ENCODE measurements at places on chromosomes 4 and X.

DNA sequence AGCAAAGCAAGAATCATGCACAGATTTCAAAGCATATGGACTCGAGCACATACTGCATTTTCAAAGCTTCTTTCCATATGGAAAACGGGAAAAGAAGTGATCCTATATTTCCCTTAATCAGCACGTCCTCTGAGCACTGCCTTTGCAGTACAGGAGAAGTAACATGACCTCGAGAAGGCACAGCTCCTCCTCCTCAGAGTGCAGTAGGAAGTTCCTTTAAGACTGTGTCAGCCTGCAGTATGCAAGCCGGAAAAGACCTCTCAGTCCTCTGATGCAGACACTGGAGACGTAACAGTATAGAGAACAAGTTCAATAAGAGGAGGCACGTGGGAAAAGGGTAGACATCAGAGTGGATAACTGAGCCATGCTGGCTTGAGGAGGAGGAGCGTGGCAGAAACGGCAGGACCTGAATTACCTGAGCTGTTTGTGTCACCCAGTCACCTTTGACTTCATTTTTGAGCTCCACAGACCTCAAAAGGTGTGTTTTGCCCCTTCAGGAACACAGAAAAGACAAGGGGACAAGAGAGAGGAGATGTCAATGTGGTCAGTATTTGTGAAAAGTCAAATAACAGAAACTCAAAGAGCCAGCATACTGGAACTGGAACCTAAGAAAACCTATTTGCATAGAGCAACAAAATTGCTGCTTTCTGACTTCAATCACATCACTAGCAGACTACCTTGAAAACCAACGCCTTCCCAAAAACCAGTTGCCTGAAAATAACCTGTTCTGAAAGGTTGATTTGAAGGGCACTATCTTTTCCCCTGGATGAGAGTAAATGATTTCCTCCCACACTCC is 20.8 kb downstream of the IRF2 start:
- no peak for DNase-seq

DNA sequence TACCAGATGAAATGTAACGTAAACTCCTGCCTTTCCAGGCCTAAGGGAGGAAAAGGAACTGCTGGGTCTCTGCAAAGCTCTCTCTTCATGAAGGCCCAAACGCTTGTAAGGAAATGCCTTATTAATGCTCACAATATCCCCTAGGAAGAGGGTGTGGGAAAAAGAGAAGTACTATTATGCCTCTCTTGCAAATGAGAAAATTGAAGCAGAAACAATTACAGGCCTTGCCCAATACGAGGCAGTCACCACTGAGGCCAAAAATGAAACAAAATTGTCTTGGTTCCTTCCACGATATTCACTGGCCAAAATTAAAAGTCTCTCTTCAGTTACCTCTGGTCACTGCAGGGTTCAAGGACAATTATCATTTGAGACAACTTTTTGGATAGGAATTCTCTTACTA is 3.2 kb downstream of the SCARB2 start:
- no peak for DNase-seq

DNA sequence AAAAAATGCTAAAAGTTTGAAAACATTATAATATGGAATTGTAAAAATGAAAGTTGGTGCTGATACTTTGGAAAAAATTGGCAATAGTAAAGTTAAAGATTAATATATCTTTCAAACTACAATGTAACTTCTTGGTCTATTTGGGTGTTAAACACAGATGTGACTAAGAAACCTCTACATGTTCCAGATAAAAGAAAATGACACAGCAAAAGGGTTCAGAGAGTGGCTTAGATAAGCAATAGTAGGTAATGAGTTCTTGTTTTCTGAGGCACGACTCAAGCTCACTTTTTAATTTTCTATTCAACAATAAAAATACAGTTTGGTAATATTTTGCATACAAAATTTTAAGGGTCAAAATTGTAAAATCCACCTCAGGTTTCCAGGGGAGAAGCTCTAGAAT is 292.7 kb downstream of the GALNTL6 start:
- no peak for DNase-seq

GRCh38 chr4:152289941-152290340 is 246.0 kb downstream of the FBXW7 start:
- no peak for DNase-seq

- no peak for DNase-seq
These were observed 42.9 kb downstream of the AFF1 start for GRCh38 chr4:86977621-86978184.

DNA sequence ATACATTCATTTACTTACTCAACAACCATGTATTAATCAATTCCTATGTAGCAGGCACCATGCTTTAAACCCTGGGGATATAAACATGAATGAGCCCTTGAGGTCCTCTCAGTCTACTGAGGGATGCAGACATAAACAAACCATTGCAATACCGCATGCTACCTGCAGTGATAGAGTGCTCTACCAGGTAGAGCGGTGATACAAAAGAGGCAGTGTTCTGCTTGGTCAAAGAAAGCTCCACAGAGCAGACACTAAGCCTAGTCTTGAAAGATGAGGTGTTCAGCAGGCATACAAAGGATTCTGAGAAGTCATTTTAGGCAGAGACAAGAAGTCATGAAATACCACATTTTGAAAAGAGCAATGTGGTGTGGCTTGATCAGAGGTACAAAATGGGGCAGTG is 26.9 kb upstream of the AMOT start:
- DNase-seq = no peak

DNA sequence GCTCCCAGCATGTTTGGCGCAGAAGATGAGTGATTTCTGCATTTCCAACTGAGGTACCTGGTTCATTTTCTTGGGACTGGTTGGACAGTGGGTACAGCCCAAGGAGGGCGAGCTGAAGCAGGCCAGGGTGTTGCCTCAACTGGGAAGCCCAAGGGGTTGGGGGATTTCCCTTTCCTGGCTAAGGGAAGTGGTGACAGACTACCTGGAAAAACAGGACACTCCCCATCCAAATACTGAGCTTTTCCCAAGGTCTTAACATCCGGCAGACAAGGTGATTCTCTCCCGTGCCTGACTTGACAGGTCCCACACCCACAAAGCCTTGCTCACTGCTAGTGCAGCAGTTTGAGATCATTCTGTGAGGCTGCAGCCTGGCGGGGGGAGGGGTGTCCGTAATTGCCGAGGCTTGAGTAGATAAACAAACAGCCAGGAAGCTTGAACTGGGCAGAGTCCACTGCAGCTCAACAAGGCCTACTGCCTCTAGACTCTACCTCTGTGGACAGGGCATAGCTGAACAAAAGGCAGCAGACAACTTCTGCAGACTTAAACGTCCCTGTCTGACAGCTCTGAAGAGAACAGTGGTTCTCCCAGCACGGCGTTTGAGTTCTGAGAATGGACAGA is 307.7 kb upstream of the ARSJ start:
- DNase-seq = no peak

- no peak for DNase-seq
These were observed 99.8 kb upstream of the CASK start for GRCh38 chrX:42023122-42023521.

DNA sequence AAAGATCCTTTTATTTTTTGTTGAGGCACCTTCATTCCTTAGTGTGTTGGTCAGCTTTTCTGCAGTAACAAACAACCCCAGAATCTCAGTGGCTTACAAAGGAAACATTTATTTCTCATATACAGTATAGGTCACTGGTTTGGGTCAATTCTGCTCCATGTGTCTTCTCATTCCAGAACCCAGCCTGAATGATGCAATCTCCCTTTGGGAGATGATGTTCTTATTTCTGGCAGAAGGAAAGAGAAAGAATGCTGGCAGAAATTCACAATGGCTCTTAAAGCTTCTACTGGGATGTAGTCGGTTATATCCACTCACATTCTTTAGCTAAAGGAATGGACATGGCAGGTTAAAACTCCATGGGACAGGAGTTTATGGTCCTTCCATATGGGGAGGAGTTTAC is 42.3 kb downstream of the IDS start:
- DNase-seq = no peak

DNA sequence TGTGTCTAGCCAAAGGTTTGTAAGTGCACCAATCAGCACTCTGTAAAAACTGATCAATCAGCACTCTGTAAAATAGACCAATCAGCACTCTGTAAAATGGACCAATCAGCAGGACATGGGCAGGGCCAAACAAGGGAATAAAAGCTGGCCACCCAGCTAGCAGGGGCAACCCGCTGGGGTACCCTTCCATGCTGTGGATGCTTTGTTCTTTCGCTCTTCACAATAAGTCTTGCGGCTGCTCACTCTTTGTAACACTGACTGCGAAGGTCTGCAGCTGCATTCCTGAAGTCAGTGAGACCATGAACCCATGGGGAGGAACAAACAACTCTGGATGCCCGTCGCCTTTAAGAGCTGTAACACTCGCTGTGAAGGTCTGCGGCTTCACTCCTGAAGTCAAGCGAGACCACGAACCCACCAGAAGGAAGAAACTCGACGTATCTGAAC is 14.3 kb downstream of the HNRNPDL start:
- no peak for DNase-seq

- DNase-seq = no peak
These were observed 1.2 kb upstream of the EFHC2 start for GRCh38 chrX:44344687-44345086.

DNA sequence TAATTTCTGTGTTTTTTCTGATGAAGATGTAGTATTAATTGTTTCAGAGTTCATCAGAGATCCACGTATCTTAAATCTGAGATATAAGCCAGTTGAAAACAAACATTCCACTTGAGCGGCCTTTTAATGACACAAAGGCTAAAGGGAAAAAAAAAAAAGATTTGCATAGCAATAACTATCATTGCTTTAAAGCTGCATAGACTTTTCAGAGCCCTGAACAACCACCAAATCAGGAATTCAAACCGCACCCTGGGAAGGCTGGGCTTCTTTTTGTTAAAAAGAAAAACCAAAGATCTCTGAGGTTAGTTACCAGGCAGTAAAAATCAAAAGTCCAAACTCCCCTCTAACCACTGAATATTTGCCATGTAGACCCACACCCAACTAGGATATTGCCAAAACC is 206.0 kb downstream of the HHIP start:
- DNase-seq = no peak

GRCh38 chrX:49082271-49082871 is 2.7 kb upstream of the WDR45 start:
- no peak for DNase-seq

GRCh38 chr4:148161601-148162000 is 280.6 kb downstream of the NR3C2 start:
- no peak for DNase-seq

- no peak for DNase-seq
These were observed 32.7 kb downstream of the MFAP3L start for GRCh38 chr4:169993531-169993930.

- no peak for DNase-seq
These were observed 51.5 kb upstream of the ANTXR2 start for GRCh38 chr4:80124246-80125211.

- no peak for DNase-seq
These were observed 183.4 kb downstream of the ANKRD50 start for GRCh38 chr4:124529131-124529530.

DNA sequence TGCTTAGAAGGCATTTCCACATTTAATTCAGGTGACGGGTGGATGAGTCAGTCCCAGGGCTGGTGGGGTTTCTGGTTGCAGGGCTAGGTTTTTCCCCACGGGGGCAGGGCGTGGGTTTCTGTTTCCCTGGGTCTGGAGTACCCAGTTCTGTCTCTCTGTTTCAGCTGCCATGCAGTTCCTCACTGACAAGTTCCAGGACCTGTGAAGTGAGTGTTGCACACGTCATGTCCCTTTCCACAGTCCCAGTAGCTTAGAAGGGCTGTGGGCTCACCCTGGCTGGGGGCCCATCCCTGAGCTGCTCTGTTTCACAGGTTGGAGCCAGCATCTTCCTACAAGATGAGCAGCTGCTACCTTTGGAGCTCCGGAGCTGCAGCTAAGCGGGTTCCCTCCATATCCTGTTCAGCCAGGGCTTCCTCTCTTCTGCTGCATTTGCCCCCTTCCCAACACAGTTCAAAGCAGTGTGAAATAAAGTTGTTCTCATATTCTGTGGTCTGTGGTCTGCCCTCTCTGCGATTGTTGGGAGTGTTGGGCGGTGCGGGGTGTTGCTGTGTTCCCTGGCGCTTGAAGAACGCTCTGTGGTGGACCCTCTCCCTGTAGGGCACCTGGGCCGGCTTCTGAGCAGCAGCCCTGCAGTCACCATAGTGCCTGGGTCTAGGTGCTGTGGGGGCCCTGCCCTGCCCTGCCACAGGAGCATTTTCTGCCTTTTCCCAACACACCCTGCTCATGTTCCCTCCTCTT is 3.9 kb downstream of the LOC101059915 start:
- no peak for DNase-seq

DNA sequence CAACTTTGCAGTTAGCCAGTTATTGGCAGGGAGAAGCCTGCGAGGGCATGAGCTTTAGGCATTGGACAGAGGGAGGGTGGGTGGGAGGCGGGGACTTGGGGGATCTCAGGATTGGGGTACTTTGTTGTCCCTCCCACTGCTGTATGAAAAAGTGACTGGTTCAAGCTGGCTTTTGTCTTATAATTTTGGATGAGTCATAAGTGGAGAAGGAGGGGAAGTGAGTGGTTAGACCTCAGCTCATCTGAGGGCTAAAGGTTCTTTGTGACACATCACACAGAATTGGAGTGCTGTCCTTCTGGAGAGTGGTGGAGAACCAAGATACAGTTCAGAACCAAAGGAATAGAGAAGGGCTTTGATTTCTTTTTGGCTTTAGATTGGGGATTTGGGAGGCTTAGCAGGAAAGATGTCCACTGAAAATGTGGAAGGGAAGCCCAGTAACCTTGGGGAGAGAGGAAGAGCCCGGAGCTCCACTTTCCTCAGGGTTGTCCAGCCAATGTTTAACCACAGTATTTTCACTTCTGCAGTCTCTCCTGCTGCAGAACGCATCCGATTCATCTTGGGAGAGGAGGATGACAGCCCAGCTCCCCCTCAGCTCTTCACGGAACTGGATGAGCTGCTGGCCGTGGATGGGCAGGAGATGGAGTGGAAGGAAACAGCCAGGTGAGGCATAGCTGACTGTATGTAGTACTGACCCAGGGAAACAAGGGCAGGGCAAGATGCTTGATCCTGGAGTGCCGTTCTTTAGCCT is at the start of gene SLC4A4:
SLC4A4 (plus strand) TSS at position 175 of the 748 bp plus-strand sequence.
- no peak for DNase-seq

- no peak for DNase-seq
These were observed 20.3 kb downstream of the RGS12 start for GRCh38 chr4:3313139-3313538.

- DNase-seq = no peak
These were observed 293.5 kb upstream of the FSTL5 start for GRCh38 chr4:162457071-162457865.

- DNase-seq = no peak
These were observed 121.3 kb upstream of the AMOT start for GRCh38 chrX:112961981-112962380.

GRCh38 chr4:68732653-68733466 is 62.4 kb upstream of the UGT2B15 start:
- no peak for DNase-seq

- no peak for DNase-seq
These were observed 21.1 kb upstream of the UBA1 start for GRCh38 chrX:47172549-47172948.

GRCh38 chr4:153039542-153040185 is 103.5 kb downstream of the FHDC1 start:
- DNase-seq = no peak

DNA sequence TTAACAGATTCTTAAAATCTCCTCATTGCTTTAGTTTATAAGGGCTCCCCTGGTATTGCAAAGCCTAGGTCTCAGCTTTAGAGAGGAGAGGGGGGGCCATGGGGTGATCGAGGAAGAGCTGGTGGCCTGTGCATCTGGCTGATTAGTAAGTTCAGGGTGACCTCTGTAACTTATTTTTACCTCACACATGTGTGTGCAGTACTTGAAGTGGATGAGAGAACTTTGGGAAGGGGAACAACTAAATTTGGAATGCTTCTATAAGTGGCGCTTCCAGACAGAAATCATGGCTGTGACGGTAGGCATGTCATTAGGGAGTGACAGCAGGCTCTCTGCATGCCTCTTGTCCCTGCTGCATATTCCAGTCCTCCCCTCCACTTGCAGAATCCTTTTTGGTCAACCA is 41.9 kb downstream of the FRAS1 start:
- no peak for DNase-seq

All from stimulated activated CD8-positive, alpha-beta memory T cell treated with anti-CD3 and anti-CD28 coated beads, Interleukin-7, amount 100 ng/mL, for 1 hour (primary cell).